ENCODE measurements at places on chromosomes 2 and 18. TPM values are rescaled to one million over a fixed set of nuclear protein-coding genes. Genes with fewer than 3 reads are reported as not detected.

Gene TLX2
- 0.56 TPM for total RNA-seq

DNA sequence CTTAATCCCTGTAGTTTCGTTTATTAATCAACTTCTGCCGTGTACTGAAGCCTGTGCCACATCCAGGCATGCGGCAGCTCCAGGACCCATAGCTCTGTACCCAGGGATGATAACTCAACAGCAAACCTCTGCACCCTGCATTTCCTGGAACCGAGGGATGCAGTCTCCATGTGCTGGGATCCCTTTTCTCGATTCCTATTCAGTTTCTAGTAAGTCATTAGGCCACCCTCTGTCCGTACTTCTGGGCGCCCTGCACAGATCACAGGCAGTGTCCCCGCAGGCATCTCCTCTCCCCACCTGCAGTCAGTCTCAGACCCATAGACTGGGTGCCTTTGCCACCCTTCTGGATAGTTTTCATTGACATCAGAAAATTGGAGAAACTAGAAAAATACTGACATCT, 18.8 kb downstream of the TMEM18 start:
- DNase-seq, result no peak

Gene BMPR2
- total RNA-seq, result 40.8 TPM

Gene FHOD3
- 5.1 TPM for total RNA-seq

Gene PTPRM
- total RNA-seq, result 15.9 TPM

Gene ASIC4
- not detected for total RNA-seq

Gene ABCB11
- total RNA-seq, result 4.1 TPM

Gene RPRM
- total RNA-seq, result not detected
